ENCODE measurements at places on chromosomes 7 and 10.

DNA sequence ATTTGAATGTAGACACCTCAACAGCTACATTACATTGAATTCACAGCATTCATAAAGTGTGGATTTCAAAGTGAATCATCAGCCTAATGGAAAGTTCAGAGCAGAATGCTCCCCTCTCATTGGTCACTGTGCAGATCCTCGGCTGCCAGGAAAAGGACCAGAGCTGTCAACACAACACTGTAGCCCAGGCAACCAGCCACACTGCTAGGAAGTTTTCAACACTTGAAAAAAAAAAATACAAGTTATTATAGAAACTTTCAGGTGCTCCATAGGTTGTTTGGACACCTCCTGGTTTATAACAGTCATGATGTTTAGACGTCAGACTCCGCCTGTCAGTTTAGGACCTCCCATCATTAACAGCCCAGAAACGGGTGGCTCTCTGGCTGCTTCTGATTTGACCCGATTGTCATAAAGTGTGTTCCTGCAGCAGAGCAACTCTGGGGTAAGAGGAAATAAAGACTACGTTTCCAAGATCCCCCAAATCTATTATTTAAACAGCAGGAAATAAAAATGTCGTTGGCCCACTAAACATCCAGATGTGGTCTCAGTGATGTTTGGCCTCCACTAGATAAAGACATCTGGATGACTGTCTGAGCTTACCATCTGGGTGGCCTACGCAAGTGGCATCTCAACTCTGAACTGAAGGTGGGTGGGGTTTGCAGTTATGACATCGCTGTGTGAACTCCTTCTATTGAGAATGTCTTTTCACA lies 117.4 kb downstream of the CABCOCO1 start:
- DNase-seq: peak; percentile 16

DNA sequence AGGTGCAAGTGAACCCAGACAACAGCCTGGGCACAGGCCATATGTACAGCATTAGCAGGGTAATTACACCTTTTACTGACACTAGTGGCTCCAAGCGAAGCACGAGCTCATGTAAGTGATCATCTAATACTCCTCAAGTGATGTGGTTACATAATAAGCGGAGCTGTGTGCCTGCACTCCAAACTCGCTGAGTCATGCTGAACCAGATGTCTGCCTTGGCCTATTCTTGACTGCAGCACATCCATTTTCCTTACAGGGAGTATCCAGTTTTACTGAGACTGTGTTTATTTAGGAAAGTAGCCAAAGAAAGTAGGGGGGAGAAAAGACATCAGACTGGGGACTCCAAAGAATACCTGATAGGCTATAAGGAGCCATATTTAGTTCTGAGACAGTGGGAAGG lies 90.1 kb downstream of the GRM3 start:
- no peak for DNase-seq

GRCh38 chr10:34885011-34885410 lies 69.9 kb upstream of the PARD3 start:
- DNase-seq: no peak

DNA sequence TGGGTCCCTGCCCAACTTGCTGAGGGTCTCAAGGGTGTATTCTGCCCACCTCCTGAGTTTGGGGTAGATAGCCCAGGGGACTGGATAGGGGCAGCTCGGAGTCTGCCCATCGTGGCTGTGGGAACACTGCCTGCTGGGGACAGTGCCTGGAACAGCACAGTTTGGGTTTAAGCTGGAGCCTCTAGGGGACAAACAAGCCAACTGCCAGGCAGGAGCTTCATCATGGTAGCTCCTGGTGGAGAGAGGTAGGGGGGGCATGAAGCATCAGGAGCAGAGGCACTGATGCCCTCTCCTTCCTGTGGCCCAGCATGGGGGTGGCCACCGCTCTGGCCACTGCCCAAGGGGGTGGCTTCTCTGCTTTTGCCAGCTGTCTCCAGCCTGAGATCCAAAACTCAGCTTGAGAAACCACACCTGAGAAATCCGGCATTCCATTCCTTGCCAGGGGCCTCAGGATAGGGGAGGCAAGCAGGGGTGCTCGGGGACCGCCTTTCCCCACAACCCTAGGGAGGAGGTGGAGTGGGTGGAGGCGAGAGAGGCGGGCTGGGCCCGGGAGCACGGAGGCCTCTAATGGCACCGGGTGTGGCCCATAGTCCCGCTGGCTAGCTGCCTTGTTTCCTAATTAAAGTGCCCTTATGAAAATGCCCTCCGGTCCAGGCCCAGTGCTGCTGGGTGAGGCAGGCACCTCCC lies 47.6 kb downstream of the UNC5B start:
- no peak for DNase-seq

- no peak for DNase-seq
These were observed 232.1 kb upstream of the GRB10 start for GRCh38 chr7:51014811-51015210.

DNA sequence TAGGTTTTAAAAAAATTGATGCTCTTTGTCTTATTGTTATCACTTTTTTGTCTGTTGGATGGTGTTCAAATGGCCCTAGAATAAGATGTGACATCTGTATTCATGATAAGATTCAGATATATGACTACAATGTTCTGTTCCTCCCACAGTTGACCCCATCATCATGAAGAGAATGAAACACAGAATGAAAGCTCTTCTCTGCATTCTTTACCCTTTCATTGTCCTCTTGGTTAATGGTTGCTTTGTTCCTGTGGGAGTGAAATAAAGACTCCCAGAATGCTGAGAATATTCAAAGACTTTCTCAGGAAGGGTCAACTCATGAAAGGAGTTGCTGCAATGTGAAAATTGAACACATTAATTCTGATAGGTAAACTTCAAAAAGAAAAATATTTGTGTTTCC lies 1015.8 kb downstream of the SORCS3 start:
- no peak for DNase-seq

GRCh38 chr7:123665157-123665556 lies 9.5 kb downstream of the LMOD2 start:
- no peak for DNase-seq

DNA sequence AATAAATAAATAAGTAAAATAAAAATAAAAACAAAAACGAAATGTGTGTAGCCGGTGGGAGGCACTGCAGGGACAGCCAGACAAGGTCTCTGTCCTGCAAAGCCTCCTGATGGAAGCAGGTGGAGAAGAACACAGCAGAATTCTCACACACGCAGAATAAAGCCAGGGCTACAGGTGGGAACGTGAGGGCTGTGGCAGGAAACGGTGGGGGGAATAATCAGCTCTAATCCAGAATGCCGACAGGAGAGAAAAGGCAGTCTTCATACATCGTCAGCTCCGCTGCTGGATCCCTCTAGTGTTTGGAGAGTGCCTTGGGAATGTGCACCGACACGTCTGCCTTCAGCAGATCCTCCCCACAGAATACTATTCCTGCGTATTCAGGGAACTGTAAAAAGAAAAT lies 6.8 kb upstream of the SNX8 start:
- no peak for DNase-seq

GRCh38 chr10:63664341-63664885 lies 143.2 kb downstream of the REEP3 start:
- DNase-seq: no peak

- no peak for DNase-seq
These were observed 61.3 kb downstream of the KLRG2 start for GRCh38 chr7:139422126-139422525.

DNA sequence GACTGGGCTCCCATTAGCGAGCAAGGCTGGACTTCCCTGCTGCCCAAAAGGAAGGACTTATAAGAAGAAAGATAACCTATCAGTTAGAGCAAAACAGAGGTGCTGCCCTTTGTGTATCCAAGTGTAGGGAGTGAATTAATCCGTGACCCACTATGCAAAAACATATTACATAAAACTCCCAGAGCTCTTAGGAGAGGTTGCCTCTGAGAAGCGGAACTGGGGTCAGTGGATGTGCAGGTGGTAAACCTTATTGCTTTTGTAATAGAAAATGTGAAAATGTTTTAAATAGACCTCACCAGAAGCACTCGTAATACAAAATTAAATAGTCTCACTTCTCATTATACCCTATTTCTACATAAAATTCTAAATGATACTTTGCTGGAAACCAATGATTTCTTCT lies 17.1 kb upstream of the IL6 start:
- DNase-seq: no peak

- DNase-seq: no peak
These were observed 18.1 kb downstream of the ADGRA1 start for GRCh38 chr10:133105686-133106390.

DNA sequence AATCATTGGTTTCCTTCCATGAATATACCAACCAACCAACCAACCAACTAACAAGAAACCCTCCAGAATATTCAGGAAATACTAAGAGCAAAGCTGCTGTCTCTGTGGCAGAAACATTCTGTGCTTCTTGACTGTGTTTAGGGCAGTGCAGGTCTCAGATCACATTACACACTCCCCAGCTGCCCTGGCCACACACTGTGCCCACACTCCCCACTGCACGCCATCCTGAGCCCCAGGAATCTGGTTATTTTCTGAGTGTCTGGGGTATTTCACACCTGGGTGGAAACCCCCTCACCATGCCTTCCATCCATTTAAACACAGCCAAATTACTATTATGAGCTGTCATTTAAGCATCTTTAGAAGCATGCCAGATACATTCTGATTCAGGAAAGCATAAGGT lies 183.7 kb upstream of the ANK3 start:
- peak; percentile 46 for DNase-seq
